ENCODE measurements at places on chromosomes 16 and 17.
A peak's percentile ranks its signal among the peaks of the same experiment; 100 is the strongest.

DNA sequence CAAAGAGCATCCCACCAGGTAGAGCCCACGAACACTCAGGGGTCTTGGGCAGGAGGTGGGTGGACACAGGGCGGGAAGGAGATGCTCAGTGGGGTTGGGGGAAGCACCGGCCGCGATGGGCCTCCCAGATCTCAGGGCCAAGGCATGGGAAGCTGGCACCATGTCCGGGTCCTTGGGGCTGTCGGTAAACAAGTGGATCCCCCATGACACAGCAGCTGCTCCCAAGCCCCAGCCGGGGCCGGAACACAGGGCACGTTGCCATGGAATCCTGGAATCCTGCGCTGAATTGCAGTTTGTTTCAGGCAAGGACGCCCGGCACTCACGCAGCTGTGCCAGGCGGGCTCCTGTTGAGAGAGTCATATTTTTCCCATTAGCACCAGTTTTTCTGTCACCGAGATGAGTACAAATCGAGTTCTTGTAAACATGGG is 23.0 kb upstream of the CHMP6 start:
- DNase-seq, result no peak

- no peak for DNase-seq
Measured at GRCh38 chr16:67459066-67459860, 21.7 kb downstream of the ATP6V0D1 start.

DNA sequence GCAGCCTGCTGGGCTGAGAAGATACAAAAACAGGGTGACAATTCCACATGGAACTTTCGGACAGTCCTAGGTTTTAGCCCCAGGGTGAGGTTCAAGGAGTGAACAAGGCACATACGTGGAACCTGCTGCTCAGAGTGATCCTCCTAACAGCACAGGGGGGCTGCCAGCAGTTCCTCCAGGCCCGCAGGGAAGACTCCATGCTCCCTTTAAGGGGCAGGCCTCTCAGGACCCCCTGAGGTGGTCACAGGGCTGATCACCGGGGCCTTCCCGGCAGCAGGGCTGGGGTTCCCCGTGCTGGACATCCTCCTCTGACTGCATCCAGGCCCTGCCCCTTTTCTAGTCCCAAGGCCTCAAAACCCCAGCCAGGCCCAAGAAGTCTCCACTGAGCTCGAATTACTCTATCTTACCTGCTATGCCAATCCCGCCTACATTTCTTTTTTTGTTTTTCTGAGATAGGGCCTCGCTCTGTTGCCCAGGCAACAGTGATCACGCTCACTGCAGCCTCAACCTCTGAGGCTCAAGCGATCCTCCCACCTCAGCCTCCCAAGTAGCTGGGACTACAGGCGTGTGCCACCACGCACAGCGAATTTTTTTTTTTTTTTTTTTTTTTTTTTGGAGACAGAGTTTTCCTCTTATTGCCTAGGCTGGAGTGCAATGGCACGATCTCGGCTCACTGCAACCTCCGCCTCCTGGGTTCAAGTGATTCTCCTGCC is 10.4 kb downstream of the CANT1 start:
- no peak for DNase-seq

DNA sequence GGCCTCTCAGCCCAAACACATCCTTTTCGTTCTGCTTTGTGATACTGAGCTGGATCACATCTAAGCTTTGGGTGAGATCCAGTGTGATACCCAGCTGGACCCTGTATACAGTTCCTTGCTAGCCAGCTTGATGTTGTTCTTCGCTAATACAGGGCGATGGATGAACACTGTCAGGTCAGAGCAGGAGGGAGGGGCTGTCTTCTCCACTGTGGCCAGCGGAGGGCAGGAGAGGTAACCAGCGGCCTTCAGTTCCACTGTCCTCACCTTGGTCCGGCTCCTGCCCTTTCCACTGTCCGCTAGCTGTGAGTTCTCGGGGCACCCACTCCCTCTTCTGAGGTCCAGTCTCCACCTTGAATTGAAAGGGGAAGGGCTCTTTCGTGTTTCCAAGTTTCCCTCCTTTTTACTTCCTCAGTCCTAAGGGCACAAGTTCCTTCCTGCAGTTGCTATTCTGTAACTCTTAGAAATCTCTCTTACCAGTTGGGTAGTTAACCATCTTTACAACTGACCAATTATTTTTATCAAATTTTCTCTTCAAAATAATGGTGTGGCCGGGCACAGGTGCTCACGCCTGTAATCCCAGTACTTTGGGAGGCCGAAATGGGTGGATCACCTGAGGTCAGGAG is 3.0 kb upstream of the ZNF213 start:
- DNase-seq, result peak; percentile 73

DNA sequence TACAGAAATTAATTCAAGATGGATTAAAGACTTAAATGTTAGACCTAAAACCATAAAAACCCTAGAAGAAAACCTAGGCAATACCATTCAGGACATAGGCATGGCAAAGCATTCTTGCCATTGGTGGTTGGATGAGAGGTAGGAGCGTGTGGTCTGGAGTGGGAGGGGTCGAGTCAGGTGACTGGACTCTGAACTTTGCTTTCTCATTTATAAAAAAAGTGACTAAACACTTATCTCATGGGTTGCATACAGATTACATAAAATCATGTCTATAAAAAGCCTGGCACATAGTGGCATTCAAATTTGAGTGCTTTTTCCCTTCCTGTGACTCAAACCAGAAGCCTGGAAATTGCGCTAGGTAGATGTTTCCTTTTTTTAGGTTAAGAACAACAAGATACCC is 159.7 kb upstream of the SHISA6 start:
- no peak for DNase-seq

- no peak for DNase-seq
Measured at GRCh38 chr17:12510535-12510934, 155.2 kb upstream of the MYOCD start.

Measured in activated CD8-positive, alpha-beta T cell treated with anti-CD3 and anti-CD28 coated beads for 36 hours (primary cell).